ENCODE measurements at places on chromosomes 3 and 15.

- no peak for DNase-seq
Observed at GRCh38 chr15:51024735-51025453, 69.8 kb downstream of the TNFAIP8L3 start.

DNA sequence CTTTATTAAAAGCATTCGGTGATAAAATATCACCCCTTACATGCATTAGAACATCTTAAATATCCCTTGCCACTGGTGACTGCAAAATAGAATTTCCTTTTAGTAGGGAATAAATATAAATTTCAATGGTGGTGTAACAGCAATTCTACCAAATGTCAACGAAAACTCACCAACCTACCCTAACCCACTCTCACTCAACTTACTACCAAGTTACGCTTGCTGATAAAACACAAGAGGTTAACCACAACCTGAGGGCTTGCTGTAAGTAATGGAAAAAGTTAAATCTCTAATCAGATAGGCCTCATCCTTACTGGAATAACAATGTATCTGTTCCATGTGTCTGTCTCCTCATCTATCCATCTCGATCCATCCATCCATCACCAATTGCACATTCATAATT lies 274.7 kb downstream of the FOXP1 start:
- no peak for DNase-seq

DNA sequence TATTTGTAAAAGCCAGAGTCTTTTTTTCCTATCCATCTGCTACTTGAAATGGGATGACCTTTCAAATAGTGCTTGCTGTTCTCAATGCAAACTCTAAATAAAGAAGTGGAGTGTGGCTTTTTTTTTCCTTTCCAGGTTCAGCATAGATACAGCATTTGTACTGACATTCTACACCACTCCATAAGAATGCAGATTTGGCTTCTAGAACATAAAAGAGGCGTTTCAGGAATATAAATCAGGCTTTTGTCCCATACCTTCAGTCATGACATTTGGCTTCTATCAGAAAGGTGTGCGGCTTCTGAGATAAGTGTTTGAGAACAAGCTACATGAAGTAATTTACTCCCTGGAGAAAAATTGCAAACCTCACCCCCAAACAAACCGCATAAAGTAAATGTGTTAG lies 553.1 kb downstream of the FHIT start:
- DNase-seq = no peak

DNA sequence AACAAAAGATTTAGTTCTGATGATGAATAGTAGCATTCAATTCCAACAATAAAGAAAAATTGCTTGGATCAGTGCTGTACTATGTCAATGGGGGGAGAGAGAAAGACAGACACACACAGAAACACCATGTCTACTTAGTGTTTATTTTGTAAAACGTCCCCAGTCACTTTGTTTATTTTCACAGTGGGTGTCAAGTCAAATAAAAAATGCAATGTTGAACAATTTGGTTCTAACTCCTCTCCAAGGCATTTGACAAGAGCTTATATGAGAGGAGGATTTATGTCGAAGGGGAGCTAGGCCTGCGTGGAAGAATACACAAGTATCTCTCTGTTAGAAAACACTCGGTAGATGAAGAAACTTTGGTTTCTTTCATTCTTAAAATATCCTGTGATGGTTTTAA lies 201.7 kb upstream of the SLC2A2 start:
- DNase-seq = no peak

GRCh38 chr3:71513081-71513480 lies 70.4 kb downstream of the FOXP1 start:
- no peak for DNase-seq

DNA sequence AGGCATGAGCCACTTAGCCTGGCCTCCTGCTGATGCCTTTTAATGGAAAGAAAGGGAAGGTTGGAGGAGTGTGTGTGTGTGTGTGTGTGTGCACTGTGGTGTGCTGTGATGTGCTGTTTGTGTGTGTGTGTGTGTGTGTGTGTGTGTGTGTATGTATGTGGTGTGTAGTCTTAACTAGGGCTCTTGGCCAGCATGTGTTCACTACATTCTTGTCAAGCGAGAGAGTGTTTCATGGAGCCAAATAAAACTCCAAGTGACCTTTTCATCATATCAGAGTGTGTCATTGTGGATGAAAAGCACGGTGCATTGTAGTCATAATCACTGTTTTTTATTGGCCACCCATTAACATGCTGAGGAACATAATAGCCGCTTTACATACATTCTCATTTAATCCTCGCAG lies 30.8 kb upstream of the BHLHE40 start:
- no peak for DNase-seq

GRCh38 chr3:11172096-11172690 lies 17.9 kb downstream of the HRH1 start:
- DNase-seq = no peak

GRCh38 chr3:38538773-38539353 lies 42.7 kb downstream of the EXOG start:
- DNase-seq = no peak

- DNase-seq = no peak
Observed at GRCh38 chr3:16372362-16373292, 107.6 kb downstream of the OXNAD1 start.

DNA sequence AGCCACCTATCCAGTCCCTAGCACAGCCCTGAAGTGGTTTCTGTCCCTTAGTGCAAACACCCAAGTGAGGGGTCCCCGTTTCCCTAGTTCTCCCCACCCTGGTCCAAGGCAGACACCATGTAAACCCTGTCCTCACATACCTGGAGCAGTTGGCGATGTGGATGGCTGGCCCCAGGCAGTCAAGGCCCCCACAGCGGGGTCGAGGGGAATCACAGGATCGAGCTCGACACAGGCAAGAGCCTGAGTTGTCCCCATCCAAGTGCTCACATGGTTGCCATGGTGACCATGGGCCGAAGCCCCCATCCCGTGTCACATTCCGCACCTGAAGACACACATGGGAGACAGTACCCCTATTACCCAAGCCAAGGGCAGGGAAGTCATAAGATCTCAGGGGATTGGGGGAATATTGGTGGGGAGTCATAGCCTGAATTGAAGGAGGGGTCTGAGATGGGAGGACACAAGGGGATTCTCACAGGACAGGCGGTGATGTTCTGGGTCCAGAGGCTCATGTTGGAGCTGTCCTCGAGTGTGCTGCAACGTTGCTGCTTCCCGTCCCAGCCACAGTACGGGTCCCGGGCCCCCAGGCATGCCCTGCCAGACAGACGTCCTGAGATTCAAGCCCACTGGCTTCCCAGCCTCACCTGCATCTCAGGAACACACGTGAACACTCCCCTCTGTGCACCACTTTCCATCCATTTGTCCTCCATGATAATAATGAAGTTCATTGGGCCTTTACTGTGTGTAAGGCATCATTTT lies 112.1 kb downstream of the SEMA5B start:
- DNase-seq = no peak

- DNase-seq = no peak
Observed at GRCh38 chr15:48722764-48723661, 77.5 kb upstream of the FBN1 start.

GRCh38 chr3:122760453-122761271 lies 33.0 kb downstream of the HSPBAP1 start:
- no peak for DNase-seq

GRCh38 chr3:99957151-99957796 lies 139.6 kb downstream of the CMSS1 start:
- no peak for DNase-seq

- DNase-seq = no peak
Observed at GRCh38 chr15:88454236-88454635, 13.0 kb downstream of the MRPL46 start.

DNA sequence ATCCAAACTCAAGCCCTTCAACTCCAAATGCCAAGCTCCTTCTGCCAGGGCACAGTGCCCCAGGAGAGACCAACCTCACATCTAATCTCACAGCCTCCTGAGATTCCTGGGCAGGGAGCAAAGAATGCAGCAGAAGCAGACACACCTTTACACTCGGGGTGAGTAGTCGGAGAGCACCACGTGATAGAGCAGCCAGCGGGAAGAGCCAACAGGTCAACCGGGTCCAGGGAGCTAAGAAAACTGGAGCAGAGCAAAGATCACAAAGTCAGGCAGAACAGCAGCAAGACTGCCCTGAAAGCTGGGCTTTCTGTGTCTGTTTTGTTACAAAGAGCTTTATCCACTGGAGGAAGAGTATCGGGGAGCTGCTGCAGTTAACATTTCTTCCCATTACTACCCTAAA lies 4.2 kb downstream of the B3GALNT1 start:
- DNase-seq = no peak

DNA sequence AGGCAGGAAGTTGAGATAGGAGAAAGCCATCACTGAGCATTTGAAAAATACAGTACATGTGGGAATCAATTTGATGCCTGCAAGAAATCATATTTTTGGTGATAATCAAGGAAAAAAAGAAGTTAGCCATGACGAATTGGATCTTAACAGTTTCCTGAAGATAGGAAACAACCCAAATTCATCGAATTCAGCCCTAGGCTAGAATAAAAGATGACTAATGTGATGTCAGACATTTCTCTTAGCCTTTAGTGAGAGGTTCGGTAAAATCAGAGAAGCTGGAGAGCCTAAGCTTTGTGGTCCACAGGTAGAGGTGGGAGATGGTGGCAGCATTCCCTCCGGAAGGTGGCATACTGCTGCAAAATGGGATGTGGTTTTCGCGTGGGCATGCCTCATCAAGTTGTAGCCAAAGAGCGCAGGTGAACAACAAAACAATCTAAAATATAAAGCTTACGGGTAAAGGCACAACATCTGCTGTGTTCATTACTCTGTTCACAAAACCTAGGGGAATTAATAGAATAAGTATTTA lies 144.1 kb upstream of the ALCAM start:
- no peak for DNase-seq
